Suppressor macrophage treated with lipopolysaccharide for 1 hour (primary cell): ENCODE measurements at places on chromosomes 1 and 21.
A peak's percentile ranks its signal among the peaks of the same experiment; 100 is the strongest.

DNA sequence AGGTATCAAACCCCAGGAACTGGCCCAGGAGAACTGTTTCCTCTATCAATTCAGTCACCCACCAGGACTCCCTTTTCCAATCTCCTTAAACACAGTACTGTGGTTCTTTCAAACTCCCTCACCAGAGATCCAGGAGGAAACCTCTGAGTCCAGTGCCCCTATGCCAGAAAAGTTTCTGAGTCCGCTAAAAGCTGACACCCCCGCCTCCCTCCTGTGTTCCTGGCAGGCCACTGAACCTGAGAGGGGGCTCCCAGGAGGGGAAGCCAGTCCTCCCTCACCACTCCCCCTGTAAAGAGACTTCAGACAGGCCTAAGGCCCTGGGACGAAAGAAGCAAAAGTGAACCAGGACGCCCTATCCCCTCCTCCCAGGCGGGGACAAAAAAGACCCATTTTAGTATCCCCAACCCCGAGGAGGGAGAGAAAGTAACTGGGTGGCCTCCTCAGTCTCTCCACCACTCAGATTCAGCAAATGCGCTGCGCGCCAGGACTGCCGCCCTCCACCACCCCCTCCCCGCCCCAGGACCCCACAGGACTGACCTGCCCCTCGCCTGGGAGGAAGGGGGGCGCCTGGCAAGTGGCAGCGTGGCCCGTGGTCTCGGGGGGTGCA lies 624 bp downstream of the SLC41A1 start:
- DNase-seq, result no peak

GRCh38 chr1:211701733-211702132 lies 26.3 kb upstream of the NEK2 start:
- DNase-seq, result no peak

DNA sequence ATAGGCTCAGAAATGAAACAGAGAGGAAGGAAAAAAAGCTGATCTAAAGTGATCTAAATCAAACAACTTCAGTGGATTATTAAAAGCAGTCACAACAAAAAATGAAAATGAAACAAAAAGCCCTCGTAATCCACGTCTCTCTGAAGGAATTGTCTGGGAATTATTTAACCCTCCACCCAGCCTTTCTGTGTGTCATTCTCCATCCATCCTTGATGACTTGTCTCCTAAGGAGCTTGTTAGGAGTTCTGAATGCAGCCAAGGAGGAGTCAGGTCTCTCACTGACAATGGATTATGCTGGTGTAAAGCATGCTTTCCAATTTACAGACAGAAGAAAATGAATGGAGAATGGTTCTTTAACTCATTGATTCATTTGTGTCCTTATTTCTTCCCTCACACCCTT lies 359.3 kb upstream of the RUNX1 start:
- no peak for DNase-seq

DNA sequence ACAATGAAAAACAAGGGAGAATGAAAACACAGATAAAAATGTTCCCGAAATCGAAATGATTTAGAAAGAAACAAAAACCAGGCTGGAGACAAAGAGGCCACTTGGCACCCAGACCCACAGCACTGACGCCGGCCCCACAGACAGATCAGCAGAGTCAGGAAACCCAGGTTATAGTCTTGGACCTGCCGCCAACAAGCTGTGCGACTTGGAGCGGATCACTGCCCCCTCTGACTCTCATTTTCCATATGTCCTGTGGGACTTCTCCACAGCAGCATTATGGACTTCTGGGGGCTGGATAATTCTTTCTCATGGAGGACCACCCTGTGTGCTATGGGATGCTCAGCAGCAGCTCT lies 72.4 kb downstream of the MATN1 start:
- no peak for DNase-seq

- no peak for DNase-seq
These were observed 47.2 kb downstream of the S1PR1 start for GRCh38 chr1:101284021-101284420.

- DNase-seq, result peak; percentile 51
These were observed 7.9 kb upstream of the UMODL1 start for GRCh38 chr21:42063191-42063570.

GRCh38 chr1:1470626-1471388 lies 758 bp upstream of the ATAD3B start:
- DNase-seq, result no peak

DNA sequence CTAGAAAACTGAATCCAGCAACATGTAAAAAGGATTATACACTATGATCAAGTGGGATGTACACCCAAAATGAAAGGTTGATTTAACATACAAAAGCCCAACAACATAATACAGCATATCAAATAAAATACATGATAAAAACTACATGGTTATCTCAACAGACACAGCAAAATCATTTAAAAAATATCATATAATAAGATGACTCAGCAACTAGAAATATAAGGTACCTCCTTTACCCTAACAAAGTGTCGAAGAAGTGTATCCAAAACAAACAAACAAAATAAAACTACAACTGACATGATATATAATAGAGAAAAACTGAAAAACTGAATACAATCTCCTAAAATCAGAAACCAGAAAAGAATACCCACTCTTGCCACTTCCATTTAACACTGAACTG lies 969.1 kb downstream of the AMY1C start:
- no peak for DNase-seq

DNA sequence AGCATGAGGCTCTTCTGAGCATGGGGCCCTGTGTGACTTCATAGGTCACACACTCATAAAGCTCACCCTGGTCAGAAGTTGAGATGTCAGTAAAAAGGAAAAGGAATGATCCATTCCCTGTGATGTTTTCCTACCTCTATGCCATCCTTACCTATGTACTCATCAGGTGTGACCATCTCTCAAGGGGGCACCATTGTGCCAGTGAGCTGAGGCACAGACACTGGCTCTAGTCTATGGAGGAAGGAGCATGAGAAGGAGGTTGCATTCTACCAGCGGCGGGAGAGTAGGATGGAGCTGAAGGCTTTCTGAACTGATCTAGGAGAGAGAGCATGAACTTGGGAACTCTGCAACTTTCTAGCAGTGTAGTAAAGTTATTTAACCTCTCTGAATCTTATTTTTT lies 65.8 kb upstream of the RGL1 start:
- DNase-seq, result no peak

DNA sequence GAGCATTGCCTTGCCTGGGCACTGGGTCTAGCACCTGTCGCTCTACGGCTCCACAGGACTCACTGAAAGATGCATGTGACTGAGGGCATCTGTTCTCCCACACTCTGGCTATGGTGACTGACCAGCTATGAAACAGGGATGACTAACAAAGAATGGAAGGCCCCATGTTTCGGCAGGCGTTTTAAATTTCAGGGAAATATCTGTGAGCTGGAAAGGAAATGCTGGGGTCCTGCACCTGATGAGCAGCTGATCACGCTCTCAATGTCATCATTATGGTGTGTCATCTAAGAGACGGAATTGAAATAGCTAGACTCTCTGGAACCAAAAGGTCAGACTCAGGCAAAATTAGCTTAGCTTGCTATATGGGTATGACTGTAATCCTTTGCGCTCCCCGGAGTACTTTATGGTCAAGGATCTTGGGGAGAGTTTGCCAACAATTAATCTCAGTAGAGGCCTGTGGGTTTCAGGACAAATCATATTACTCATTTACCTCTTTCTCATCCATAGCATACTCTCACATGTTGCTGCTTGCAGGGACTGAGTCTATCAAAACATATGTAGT lies 24.5 kb upstream of the PALMD start:
- DNase-seq, result no peak

DNA sequence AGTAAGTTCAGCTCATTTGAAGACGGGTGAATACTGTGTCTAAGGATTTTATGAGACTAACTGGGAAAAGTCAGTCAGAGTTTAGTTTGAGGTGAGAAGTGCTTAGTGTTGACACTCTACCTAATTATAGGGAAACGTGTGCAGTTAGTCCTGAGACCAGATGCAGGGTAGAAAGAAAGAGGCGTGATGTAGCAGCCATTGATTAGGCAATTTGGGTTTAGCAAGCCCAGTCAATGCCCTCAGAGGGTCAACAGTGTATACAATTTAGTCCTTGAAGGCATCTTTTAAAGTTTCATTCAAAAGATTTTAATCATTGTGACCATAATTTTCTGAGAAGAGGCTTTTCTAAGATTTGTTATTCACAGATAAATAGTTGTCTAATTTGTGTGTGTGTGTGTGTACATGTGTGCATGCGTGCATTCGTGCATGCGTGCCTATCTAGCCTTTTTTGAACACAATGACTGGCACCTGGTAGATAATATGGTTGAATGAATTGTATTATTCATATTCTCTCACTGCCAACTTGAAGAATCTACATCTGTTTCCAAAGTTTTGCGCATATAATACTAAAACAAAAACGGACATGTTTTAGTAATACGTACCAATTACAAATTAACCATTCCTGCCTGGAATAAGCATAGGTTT lies 332.9 kb downstream of the SRGAP2C start:
- DNase-seq, result no peak

- no peak for DNase-seq
These were observed 35.8 kb downstream of the NCAM2 start for GRCh38 chr21:21034036-21034435.

DNA sequence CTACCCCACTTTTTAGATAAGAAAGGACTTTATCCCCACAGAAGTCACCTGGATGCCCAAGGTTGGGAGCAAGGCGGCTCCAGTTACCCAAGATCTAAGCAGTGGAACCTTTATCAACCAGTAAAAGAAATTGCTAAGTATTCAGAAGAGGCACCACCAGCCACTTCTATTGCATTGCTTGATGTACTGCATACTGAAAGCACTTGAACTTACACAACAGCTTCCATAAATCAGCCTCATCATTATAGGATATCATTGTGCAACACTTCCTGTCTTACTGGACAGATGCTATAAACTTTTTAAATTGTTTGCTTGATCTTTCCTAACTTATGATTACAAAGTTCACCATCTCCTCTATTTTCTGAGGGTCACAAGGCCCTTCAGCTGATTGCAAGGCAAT lies 642.7 kb upstream of the CXADR start:
- no peak for DNase-seq

- DNase-seq, result no peak
These were observed 22.5 kb downstream of the MIER1 start for GRCh38 chr1:66947267-66947666.

GRCh38 chr1:73998348-73998959 lies 199.5 kb downstream of the LRRIQ3 start:
- DNase-seq, result no peak

- no peak for DNase-seq
These were observed 68.4 kb downstream of the EPHB2 start for GRCh38 chr1:22778862-22779520.

DNA sequence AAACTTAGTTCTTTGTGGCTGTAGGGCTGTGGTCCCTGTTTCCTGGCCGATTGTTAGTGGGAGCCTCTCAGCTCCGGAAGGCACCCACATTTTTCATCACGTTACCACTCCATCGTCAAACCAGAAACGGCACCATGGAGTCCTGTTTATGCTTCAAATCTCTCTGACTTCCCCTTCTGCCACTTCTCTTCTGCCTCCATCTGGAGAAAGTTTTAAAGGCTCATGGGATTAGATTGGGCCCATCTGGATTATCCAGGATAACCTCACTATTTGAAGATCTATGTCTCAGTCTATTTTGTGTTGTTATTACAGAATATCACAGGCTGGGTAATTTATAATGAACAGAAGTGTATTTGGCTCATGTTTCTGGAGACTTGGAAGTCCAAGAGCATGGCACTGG lies 19.3 kb upstream of the IL22RA1 start:
- DNase-seq, result no peak

DNA sequence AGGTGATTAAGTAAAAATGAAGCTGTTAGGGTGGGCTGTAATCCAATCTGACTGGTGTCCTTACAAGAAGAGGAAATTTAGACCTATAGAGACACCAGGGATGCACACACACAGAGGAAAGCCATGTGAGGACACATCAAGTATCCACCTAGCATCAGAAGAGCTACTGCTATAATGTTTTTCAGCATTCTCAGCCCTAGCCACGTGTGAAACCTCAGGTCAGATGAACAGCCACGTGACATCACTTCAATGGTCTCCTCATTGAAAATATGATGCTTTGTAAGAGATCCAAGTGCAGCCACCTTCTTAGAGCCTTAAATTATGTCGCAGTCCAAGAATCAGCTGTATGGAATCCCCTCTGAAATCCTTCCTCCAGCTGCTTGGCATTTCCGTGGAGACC lies 65.1 kb downstream of the C1orf87 start:
- no peak for DNase-seq

DNA sequence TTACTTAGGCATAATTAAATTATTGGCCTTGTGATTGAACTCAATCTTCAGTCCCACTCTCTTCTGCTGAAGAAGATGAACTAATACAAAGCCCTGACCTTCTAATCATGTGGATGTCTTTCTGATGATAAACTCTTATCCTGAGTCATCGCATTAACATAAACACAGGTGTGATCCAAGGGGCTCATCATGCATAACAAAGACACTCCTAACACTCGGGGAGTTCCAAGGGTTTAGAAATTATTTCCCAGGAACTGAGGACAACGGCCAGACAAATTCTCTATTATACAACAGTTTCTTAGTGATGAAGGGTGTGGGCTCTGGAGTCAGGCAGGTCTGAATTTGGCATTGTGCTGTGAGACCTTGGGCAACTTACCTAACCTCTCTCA lies 18.0 kb downstream of the DUSP10 start:
- DNase-seq, result no peak

GRCh38 chr1:36258960-36259344 lies 34.7 kb downstream of the THRAP3 start:
- no peak for DNase-seq

DNA sequence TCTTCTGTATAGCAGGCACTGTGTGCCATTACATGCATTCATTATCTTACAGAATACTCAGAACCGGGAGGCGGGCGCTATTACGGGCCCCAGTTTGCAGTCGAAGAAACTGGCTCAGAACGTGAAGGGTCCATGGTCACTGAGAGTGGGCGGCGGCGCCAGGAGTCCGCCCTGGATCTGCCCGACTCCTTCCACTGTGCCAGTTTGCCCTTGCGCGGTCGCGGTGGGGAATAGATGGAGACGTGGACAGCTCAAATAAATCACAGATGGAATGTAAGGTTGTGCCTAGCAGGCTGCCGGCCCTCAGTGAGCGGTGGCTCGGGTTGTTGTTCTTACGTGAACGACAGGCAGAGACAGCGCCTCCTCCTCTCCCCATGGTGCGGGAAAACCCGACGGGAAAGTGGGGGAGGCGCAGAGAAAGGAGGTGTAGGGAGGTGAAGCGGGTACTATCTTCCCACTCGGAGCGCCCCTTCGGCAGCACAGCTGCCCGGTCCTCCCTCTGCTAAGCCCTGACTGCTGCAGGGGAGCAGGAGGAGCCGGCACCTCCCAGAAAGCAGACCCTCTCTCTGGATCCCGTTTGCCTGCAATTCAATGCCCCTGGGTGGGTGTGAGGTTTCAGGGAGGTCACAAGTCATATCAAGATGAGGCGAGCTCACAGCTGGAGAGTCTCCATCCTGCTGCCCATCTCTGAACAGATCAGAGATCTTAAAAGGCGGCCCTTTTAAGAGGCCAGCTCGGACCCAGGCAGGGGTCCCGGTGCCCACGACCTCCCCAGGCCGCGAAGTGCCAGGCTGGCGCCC lies 1.1 kb downstream of the COL9A2 start:
- peak; percentile 36 for DNase-seq

- peak; percentile 59 for DNase-seq
These were observed 44.9 kb upstream of the USP24 start for GRCh38 chr1:55259911-55260609.

- no peak for DNase-seq
These were observed 118.5 kb upstream of the C1orf174 start for GRCh38 chr1:4018466-4019146.

GRCh38 chr1:201468501-201468843 lies 516 bp downstream of the PHLDA3 start:
- DNase-seq, result peak; percentile 63
